ENCODE measurements at places on chromosomes 7 and 10.

GRCh38 chr10:98186681-98187080, 52.2 kb downstream of the R3HCC1L start:
- DNase-seq, result no peak

GRCh38 chr7:106039486-106040060, 72.5 kb downstream of the SYPL1 start:
- DNase-seq, result no peak

GRCh38 chr7:40570223-40570622, 435.4 kb downstream of the SUGCT start:
- DNase-seq, result no peak

- no peak for DNase-seq
These were observed 139.1 kb upstream of the RHEB start for GRCh38 chr7:151658778-151659177.

DNA sequence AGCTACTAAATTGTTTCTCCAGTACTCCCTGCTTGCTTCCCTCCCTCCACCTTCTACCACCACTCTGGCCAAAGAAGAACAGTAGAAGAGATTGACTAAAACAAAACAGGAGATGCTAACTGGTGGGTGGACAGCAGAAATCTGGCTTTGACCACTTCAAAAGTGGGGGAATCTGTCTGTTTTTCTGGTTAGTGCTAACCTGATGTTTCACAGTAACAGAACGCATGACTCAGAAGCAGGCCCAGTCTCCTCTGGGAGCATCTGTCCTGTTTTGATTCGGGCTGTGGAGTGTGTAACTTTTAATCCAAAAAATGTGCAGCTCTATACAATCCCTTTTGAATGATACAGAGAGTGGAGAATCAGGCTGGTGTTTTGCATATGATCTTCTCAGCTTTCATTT, 32.7 kb upstream of the ZNF438 start:
- DNase-seq, result no peak

GRCh38 chr7:101635484-101635883, 6.4 kb upstream of the MYL10 start:
- DNase-seq, result no peak

GRCh38 chr7:40492946-40493345, 358.1 kb downstream of the SUGCT start:
- no peak for DNase-seq

GRCh38 chr10:104327745-104328645, 10.3 kb downstream of the ITPRIP start:
- no peak for DNase-seq

GRCh38 chr10:105037022-105037421, 395.9 kb downstream of the SORCS3 start:
- no peak for DNase-seq

- no peak for DNase-seq
These were observed 6.0 kb downstream of the AKR1B10 start for GRCh38 chr7:134533288-134533771.

DNA sequence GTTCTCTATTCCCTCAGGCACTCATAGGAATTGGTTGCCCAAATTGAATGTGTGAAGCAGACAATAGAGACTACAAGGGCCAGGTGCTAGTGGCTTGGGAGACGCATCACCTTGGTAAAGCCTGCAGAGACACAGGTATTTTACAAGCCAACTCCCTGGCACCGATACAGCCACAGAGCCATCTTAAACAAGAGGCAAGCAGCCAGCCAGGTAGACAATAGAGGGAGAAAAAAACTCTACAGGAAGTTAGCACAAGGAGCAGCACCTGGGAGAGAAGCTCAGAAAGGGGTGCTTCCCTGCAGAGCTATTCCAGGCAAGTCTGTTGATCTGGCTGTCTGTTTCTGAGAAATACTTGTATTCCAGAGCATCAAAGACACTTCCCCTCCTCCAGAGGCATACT, 43.0 kb upstream of the CDK1 start:
- no peak for DNase-seq

DNA sequence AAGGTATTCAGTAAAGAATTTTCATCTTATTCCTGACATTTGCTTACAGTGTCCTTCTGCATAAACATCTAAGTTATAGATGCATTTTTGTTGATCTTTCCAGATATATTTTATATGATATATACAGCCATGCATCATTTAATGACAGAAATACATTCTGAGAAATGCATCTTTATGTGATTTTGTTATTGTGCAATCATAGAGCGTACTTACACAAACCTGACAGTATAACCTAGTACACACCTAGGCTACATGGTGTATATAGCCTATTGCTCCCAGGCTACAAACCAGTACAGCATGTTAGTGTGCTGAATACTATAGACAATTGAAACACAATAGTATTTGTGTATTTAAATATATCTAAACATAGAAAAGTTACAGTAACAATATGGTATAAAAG, 642.0 kb downstream of the XPNPEP1 start:
- DNase-seq, result no peak

GRCh38 chr7:47132471-47132870, 449.4 kb downstream of the TNS3 start:
- DNase-seq, result no peak

DNA sequence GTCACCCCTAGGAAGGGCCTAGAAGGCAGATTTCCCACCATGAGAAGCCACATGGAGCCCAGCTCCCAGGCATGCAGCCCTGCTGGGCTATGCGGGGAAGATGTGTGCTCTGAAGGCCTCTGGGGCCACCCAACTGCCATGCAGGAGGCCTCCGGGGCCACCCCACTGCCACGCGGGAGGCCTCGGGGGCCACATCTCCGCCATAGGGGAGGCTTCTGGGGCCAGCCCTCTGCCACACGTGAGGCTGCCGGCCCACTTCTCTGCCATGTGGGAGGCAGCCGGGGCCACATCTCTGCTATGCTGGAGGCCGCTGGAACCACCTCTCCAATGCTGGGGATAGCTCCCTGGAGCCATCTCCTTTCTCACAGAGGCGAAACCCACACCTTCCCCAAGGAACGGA, 451.8 kb downstream of the DNAJB6 start:
- no peak for DNase-seq

- no peak for DNase-seq
These were observed 72.5 kb downstream of the CCDC6 start for GRCh38 chr10:59833810-59834209.

DNA sequence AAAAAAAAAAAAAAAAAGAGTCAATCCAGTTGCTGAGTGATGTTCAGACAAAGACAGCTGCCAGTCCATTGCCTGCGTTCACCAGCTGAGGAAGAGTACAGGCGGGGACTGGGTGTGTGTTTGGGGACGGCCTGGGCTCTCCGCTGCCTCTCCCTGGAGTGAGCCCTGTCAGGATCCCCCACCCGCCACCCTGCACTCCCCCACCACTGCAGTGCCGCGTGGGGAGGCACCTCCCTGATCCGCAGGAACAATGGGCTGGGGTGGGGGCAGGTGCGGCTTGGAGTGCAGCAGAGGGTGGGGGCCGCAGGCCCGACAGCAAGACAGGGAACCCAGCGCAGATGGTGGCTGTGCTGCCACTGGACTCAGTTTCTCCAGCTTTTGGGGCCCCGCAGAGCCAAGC, 1.4 kb downstream of the HSPA12A start:
- DNase-seq, result no peak

DNA sequence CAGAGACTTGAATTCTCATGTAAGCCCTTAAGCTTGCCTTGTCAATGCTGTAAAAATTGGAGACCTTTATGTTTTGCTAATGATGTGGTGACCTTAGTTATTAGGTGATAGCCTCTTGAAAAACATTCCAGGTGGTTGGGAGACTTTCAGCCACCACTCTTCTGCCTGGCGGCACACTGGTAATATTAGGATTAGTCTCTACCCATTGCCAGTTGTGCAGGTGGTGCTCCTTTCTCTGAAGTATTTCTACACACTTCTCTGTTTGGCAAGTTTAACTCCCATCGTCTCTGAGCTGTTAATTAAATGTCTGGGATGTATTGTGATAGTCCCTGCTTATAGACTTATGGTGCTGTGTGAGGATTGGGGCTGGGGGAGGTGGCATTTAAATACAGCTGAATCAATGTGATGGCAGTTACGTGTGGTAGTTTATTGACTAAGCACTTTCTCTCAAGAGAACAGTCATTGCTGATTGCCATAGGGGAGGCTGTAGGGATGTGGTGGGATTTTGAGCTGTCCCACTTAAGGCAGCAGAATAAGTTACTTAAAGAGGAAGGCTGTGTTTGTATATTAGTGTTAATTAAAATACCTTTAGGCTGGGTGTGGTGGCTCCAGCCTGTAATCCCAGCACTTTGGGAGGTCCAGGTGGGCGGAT, 61.7 kb downstream of the DAGLB start:
- no peak for DNase-seq

DNA sequence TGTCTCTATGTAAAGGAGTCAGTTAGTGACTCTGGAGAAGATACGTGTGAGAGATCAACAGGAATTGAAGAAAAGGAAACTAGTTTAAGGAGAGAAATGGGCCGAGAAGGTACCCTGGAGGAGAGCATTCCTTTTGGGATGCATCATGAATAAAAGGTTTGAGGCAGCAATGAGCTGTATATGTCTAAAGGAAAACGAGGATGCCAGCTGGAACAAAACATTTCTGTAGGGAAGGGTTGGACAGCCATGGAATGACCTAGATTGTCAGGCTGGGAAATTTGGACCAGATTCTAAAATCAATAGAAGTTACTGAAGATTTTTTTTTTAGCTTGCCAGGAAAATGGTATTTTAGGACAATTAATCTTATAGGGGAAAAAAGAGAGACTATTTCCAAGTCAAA, 17.2 kb upstream of the MPP7 start:
- DNase-seq, result no peak

DNA sequence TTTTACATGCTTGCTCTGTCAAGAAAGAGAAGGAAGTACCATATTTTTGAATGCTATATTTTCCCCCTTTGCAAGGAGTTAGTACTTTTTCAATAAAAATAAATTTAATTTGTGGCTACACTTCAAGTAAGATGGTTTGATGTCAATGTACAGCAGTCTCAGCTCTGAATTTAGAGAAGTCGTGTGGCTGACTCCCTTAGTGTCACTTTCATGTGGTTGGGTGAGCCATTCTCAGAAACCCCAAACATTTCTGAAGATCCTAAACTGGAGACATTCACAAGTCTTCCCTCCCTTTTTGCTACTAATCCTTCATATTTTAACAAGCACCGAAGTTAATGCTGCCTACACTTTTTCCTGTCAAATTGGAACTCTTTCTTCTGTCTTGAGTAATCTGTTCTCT, 244.4 kb downstream of the DYNC1I1 start:
- DNase-seq, result no peak

DNA sequence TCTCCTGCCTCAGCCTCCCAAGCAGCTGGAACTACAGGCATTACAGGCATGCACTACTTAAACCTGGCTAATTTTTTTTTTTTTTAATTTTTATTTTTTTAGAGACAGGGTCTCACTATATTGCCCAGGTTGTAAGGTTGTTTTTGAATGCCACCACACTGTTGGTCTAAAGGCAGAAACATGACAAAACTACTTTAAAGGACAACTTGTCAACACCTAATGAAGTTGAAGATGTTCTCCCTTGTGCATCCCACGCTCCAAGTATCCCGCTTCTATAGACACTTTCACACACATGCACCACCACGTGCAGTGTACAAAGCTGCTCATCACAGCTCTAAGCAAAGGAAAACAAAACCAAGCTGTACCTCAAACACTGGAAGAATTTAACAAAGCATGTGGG, 226.4 kb downstream of the FGFR2 start:
- no peak for DNase-seq

GRCh38 chr7:97018791-97019531, 5.7 kb downstream of the DLX5 start:
- DNase-seq, result no peak

GRCh38 chr10:126321440-126321839, 66.8 kb downstream of the ADAM12 start:
- no peak for DNase-seq

- no peak for DNase-seq
These were observed 13.1 kb downstream of the MAT1A start for GRCh38 chr10:80276335-80276734.

DNA sequence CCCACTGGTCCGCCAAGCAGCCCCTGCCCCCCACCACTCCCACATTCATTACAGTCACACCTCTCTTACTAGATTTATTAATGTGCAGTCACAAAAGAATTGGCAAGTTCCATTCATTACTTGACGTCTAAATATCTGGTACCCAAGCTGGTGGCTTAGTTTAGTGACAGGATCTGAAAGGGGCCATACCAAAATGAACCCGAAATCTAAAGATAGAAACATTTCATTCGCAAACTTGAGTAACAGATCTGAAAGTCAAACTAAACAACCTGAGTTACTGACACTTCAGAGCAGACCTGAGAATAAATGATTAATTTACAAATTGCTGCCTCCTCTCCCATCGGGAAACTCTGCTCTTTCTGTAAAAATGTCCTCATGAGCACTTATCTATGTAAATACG, 53.4 kb downstream of the TNS3 start:
- no peak for DNase-seq

- no peak for DNase-seq
These were observed 394.7 kb downstream of the AUTS2 start for GRCh38 chr7:69992938-69993337.

DNA sequence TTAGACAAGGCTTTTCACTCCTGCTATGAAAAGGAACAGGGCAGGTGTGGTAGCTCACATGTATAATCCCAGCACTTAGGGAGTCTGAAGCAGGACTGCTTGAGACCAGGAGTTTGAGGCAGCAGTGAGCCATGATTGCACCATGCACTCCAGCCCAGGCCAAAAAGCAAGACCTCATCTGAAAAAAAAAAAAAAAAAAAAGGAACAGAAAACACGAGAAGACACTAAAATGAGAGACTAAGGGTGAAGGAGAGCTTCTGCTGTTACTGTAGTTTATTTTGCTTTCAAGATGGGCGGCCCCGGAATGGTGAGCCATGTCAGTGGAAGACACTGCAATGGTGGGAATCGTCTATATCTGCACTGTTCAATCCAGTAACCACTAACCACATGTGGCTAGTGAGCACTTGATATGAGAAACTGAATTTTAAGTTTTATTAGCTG, 9.9 kb downstream of the PIP4K2A start:
- no peak for DNase-seq

- no peak for DNase-seq
These were observed 26.5 kb downstream of the ASNS start for GRCh38 chr7:97845622-97846203.

DNA sequence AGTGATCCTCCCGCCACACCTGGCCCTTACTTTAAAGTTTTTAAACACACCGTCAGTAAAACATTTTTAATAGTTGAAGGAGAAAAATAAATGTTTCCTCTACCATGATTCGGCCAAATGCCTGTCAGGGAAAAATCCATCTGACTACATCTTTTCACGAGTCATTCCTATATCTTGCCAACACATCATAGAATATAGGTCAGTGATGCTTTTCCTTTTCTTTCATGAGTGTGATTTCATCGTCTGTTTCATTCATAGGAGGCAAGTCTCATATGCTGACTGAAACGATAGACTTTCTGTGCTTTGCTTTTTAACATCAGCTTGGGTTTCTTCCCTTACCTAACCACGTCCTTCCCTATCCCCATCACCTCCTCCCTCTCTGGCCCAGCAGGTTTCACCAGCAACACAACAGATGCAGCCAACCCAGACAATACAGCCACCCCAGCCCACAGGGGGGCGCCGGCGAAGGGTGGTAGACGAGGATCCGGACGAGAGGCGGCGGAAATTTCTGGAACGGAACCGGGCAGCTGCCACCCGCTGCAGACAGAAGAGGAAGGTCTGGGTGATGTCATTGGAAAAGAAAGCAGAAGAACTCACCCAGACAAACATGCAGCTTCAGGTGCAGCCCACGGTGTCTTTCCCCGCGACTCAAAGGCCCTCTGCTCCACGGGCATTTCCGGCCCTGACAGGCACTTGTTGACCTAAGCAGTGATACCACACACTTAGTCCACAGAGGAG, 149.2 kb downstream of the TRIL start:
- DNase-seq, result no peak

- DNase-seq, result no peak
These were observed 48.6 kb upstream of the PPIF start for GRCh38 chr10:79298403-79299244.

Data from stimulated activated CD8-positive, alpha-beta memory T cell treated with anti-CD3 and anti-CD28 coated beads, Interleukin-4, amount 100 ng/mL, for 4 hours (primary cell).